ENCODE measurements at places on chromosomes 1 and 21.
A peak's percentile ranks its signal among the peaks of the same experiment; 100 is the strongest.

GRCh38 chr1:9373619-9374018, 80.9 kb downstream of the SPSB1 start:
- no peak for DNase-seq

- no peak for DNase-seq
Measured at GRCh38 chr1:160429702-160430535, 29.6 kb downstream of the VANGL2 start.

DNA sequence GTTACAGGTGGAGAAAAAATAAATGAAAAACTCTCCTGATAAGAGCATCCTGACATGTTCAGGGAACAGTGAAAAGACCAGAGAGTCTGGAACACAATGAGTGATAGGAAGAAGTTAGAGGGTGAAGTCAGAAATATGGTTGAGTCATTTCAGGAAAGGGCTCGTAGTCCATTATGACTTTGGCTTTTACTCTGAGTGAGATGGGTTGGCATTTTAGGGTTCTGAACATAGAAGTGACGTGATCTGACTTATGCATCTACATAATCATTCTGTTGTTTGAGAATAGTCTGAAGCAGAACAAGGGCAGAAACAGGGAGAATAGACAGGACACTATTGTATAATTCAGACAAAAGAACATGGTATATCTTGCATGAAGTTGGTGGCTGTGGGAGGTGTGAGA, 5.8 kb downstream of the HMCN1 start:
- DNase-seq = no peak

DNA sequence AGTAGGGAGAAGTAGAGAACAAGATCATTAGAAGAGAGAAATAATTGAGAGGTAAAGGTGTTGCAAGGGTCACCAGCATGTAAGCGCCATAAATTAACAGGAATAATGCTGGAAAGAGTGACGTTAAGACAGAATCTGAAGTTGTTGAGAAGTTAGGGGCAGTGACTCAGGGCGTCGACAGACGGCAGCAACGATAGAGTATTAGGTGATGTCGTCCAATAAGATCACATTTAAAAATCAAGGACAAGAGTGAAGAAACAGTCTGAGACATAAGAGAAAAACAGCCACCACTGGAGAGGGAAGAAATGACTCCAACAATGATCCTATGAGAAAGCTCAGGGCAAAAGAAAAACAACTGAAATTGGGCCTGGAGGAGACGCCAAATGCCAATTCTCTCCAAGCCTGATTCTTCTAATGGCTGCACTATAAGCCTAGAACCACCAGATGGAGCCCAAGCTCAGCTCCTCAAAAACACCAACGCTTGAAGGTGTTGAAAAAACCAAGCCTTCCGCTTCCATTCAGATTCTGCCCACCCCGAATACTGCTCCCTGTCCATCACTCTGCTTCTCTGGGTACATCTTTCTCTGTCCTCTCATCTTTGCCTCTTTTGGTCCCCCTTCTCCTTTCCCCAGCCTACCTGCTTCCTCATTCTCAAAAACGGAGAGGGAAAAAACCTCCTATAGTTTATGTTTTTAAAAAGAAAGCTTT, 70.0 kb downstream of the LUZP1 start:
- peak; percentile 36 for DNase-seq

DNA sequence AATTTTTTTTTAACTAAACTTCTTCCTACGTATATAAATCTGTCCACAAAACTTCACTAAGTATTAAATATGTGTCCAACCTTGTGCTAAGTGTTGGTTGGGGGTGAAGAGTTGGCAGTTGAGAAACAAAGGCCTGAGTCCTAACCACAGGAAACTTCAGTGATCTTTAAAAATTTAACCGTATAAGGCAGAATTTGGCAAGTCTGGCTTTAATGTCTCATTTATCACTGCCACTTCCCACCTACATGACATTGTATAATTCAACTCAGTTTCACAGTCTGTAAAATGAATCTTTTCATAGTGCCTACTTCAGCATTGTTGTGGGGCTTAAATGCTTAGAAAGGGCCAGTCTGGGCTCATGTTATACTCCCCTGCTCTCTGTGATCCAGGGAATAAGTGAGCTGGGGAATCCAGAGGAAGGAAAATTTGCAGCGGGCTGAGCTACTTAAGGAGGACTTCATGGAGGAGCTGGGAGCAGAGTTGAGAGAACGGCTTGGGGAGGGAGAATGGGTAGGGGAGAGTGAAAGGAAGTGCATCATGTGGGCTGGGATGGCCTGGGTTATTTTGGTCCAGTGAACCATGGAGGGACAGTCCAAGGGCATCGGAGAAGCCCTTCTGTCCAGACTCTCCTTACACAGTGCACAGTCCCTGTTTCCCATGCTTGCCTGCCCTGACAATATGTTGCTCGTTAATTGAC, 14.5 kb downstream of the IFNAR2 start:
- DNase-seq = no peak

DNA sequence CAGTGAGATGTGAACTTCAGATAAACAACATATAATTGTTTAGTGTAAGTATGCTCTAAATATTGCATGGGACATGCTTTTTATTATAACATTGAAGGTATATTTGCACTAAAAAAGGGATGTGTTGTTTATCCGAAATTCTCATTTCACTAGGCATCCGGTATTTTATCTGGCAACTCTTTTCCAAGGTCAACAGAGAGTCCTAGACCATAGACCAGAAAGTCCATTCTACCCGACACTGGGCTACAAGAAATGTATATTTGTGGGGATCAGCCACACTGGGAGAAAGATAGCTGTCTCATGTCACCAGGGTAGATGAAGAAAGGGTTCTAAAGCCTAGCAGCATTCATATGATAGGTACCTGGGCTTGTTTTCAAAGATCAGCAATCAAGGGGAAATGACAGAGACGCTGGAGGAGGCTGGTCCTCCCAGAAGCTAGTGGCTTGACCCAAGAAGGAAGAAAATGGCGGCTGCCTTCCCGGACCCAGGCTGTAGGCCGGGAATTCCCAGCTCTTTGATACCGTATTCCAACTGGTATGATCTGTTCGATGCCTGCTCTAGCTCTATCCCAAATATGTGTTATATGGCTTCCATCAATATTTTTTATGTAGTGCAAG, 161.1 kb upstream of the IRF2BP2 start:
- no peak for DNase-seq

DNA sequence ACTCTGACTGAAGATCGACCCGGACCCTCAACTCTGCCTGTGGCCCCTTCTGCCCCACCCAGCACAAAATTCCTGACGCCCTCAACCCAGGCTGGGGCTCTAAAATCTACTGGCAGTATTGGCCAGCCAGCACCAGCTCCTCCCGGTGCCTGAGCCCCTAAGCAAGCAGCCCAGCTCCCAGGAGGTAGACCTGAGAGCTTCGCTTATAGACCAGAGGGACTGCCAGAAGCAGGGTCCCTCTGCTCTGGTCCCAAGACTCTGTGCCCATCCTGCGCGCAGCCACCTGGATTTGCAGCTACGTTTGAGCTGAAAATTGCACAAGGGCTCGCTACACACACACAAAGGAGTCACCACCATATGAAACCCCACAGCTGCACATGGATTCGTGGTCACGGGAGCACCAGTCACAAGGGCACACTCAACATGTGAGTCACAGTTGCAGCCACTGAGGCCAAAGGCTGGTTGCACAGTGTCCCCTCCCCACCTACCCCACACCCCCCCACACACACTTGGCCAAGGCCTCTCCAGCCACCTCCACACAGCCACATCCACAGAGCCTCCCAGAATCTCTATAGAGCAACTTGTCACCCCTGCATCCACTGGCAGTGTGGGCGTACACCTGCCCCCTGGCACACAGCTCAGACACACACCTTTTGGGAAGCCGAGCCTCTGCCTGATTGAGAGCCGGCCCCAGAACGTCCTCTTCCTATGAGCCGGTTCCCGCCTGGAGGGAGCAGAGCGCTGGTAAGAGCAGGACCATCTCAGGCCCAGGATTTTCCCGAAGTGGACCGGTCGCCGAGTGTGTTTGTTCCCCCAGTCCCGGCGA, 1.1 kb upstream of the DMBX1 start:
- DNase-seq = no peak

- DNase-seq = no peak
Measured at GRCh38 chr1:15952317-15953258, 23.3 kb downstream of the ZBTB17 start.

DNA sequence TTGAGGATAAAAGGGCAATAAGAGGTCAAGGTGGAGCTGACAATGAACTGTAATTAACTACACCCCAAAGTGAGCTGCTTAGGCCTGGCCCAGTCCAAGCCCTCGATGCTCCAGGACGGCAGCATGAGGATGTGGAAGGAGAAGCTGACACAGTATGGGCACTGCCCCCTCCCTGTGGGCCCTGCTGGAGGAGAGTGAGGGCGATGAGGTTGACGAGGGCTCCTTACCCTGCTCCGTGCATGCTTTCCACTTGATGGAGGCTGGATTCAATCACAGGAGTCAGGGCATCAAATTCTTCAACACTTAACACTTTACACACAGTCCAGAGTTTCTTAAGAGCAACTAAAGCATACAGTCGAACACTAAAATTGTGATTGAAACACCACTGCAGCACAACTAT, 32.4 kb downstream of the COA6 start:
- no peak for DNase-seq

GRCh38 chr1:225635649-225636048, 17.3 kb downstream of the ENAH start:
- DNase-seq = no peak

DNA sequence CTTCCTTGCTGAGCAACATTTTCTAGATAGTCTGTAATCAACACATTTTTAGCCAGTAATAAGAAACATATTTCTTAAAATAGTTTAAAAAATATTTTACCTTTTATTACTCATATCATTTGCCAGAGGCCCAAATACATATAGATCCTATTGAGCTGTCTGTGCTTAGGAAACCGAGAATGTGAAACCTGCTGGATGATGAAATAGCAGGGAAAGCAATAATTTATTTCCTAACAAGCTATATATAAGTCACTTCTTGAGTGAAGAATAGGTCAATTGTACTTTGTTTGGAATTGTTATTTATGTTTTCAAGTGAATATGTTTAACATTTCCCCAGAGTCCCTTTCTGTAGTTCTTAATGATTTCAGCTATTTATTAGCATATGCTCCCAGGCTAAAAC, 339.9 kb upstream of the TMPRSS15 start:
- no peak for DNase-seq

DNA sequence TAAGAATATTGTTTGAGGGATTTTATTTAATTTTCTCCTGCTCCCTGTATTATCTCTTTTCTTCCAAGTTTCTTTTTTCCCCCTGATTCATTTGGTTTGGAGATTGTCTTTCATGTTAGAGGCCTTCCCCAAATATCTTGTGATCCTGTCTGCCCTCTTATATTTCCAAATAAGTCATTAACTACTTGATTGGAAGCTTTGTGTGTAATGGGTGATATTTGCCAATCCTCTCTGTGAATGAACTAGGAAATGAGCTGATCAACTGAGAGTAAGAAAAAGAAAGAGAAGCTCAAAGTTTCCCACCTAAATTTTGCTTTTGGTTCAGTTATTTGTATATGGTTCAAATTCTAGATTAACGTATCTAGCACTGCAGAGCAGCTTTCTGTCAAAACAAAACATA, 23.6 kb upstream of the LY9 start:
- no peak for DNase-seq

GRCh38 chr21:37532868-37533780, 166.6 kb downstream of the DYRK1A start:
- DNase-seq = no peak

DNA sequence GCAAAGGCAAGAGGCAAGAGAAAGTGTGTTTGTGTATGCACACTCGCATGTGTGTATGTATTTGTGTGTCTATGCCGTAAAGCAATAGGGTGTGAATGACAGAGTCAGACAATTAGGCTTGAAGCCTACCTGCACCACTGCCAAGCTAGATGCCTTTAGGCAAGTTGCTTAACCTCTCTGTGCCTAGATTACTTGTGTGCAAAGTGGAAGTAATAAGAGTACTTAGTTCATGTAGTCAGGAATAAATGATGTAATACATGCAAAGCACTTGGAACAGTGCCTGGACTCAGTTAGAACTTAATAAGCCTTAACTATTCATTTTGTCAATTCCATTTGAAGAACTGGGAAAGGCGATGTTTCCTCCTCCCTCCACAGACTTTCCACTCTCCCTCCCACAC, 31.7 kb downstream of the LAMB3 start:
- DNase-seq = no peak

- DNase-seq = no peak
Measured at GRCh38 chr1:10782491-10783244, 13.8 kb downstream of the CASZ1 start.

DNA sequence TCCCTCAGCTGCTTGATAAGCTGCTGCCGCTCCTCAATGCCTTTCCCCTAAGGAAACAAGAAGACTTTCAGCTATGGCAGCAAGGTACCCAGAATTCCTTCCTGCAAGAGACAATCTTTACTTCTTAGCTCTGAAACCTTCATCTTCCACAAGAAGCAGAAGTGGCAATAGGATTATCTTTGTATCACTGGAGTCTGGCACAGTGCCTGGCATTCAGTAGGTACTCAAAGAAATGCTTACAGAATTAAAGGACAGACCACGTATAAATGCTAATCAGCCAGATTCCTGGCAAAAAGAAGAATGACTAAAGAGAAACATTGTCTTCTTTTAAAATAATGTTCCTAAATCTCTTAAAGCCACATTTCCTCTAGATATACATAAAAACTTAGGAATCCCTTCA, 43.7 kb downstream of the SLC27A3 start:
- no peak for DNase-seq

DNA sequence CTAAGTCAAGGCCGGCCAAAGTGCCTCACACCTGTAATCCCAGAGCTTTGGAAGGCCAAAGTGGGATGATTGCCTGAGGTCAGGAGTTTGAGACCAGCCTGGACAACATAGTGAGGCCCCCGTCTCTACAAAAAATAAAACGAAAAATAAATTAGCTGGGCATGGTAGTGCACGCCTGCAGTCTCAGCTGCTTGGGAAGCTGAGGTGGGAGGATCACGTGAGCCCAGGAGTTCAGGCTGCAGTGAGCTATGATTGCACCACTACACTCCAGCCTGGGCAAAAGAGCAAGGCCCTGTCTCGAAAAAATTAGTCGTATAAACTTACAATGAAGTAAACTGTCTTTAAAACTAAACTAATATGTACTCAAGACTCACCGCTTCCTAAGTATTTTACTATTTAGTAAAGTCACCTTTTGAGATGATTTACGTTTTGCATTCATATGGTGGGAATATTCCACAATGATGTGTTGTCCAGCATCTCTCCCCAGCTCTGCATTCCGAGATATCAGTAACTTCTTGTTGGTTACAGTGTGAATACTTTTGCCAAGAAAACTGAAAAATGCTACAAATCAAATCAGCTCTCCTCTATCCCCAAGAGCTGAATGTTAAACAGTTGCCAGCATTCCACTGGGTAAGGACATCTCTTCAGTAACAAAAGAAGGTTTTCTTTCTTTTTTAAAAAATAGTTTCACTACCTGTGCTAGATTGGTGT, 84.9 kb upstream of the C21orf91 start:
- DNase-seq = no peak

DNA sequence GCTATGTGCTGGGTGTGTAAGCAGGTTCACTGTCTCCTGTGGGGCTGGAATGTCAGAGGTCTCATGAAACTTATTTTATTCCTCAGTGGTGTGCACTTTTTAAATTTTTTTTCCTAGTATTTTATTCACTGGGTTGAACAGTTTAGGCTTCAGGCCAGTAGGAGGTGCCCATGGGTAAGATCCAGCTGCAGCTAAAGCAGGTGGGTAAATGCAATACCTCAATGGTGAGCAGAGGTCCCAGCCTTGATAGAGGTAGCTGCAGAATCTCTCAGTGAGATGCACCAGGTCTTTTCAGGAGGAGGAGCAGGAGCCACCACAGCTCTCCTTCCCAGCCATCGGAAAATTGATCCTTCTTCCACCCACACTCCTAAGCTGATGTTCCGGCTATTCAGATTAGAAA, 12.6 kb upstream of the OR6N2 start:
- DNase-seq = no peak

GRCh38 chr1:160366731-160367515, at the start of gene NHLH1:
Gene NHLH1 (plus strand): TSS chr1:160367071. CDS start chr1:160370732, 3,661 bp downstream.
- no peak for DNase-seq

Data from stimulated activated CD8-positive, alpha-beta memory T cell treated with anti-CD3 and anti-CD28 coated beads, Interleukin-4, amount 100 ng/mL, for 4 hours (primary cell).